ENCODE measurements at places on chromosomes 16 and 17. TPM values are rescaled to one million over a fixed set of nuclear protein-coding genes. Genes with fewer than 3 reads are reported as not detected.

The GPR179 gene
- total RNA-seq: 0.03 TPM

The CCL8 gene
- not detected for total RNA-seq

The ASGR2 gene
- total RNA-seq: 442 TPM

The HOXB8 gene
- 0.15 TPM for total RNA-seq

The NACA2 gene
- total RNA-seq: not detected

The TAC4 gene
- total RNA-seq: not detected

DNA sequence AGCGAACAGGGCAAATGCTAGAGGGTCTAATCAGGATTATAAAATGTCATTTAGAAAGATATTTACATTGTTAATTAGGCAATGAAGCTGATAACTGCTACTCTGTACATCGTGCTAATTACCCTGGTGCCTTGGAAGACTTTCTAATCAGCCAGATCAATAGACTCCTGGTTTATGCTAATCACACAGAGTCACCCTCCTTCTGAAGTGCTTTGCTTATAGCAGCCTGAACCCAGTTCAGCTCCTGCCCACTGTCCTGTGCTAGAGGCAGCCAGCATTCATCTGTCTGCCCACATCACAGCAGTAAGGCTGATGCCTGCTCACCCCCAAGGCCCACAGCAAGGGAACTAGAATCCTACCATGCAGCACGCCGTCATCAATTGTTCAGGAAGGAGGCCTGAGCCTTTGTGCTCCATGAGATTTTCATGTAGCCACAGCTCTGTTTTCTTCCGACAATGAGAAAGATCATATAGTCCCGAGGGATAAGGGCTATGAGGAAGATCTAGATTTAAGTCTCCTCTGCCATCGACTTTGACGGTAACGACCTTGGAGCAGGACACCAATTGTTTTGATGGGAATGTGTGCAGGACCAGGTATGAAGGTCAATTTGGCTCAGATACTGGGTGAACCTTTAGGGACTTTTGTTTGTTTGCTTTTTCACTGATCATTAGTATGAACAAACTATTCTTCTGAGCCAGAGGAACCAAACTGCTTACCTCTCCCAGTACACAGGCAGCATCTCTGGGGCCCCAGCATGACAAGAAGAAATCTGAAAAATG lies 12.5 kb upstream of the LYRM9 start:
- no peak for DNase-seq

- peak; percentile 74 for DNase-seq
Observed at GRCh38 chr16:10521681-10522274, 58.6 kb downstream of the EMP2 start.

DNA sequence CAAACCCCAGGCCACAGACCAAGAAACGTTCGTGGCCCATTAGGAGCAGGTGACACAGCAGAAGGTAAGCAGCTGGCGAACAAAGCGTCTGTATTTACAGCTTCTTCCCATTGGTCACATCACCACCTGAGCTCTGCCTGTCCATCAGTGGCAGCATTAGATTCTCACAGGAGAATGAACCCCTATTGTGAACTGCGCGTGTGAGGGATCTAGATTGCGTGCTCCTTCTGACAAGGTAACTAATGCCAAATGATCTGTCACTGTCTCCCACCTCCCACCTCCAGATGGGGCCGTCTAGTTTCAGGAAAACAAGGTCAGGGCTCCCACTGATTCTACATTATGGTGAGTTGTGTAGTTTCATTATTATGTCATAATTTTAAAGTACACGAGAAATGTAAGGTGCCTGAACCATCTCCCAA lies 186.3 kb downstream of the CPPED1 start:
- DNase-seq: no peak

- no peak for DNase-seq
Observed at GRCh38 chr17:27241346-27241946, 52.5 kb upstream of the WSB1 start.

DNA sequence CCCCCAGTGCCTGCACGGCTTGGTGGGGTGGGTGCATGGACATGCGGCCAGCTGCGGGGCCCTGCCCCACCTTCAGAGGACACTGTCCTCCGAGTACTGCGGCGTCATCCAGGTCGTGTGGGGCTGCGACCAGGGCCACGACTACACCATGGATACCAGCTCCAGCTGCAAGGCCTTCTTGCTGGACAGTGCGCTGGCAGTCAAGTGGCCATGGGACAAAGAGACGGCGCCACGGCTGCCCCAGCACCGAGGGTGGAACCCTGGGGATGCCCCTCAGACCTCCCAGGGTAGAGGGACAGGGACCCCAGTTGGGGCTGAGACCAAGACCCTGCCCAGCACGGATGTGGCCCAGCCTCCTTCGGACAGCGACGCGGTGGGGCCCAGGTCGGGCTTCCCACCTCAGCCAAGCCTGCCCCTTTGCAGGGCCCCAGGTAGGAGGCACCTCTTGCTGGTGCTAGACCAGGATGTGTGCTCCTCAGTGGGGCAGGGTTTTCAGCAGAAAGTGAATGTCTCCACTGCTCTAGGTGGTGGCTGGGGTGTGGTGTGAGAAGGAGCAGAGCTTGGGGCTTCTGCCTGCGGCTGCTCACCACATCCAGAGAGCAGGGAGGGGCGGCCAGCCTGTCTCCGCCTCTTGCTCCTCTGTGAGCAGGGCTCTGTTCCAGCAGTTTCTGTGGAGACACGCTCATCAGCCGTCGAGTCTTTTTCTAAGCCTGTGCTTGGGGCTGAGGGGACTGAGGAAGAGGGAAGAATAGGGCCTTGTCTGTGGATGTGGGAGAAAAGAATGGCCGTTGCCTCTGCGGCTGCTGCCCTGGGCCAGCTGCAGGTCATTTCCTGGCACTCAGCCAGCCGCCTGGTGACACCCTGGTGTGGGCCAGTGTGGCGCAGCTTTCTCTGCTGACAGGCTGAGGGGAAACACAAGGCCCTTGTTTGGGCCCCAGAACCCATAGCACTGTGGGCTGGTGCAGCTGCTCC lies 2.2 kb downstream of the ZNF276 start:
- DNase-seq: no peak

Data from left lobe of liver (tissue), 2 donors.